ENCODE measurements at places on chromosomes 7 and 10. TPM values are rescaled to one million over a fixed set of nuclear protein-coding genes. Genes with fewer than 3 reads are reported as not detected.

PIK3CG gene
- 8.6 TPM for total RNA-seq

LRCH4 gene
- 62.9 TPM for total RNA-seq

ORC5 gene
- 18.4 TPM for total RNA-seq

PAX4 gene
- not detected for total RNA-seq

STAMBPL1 gene
- total RNA-seq = 6.9 TPM

HDAC9 gene
- 22.1 TPM for total RNA-seq

PON3 gene
- total RNA-seq = 1.6 TPM

GIMAP6 gene
- 48.7 TPM for total RNA-seq

EGFR gene
- total RNA-seq = 61.3 TPM

NAT16 gene
- total RNA-seq = not detected

CPXM2 gene
- 18.1 TPM for total RNA-seq

ARHGEF35 gene
- total RNA-seq = 22.1 TPM

CLRN3 gene
- total RNA-seq = 9.4 TPM

ADCYAP1R1 gene
- not detected for total RNA-seq

GRB10 gene
- total RNA-seq = 57.8 TPM

SLC26A5 gene
- 1.2 TPM for total RNA-seq

ATP6V1F gene
- 161 TPM for total RNA-seq

COL17A1 gene
- total RNA-seq = 10.8 TPM

CYP26C1 gene
- 0.35 TPM for total RNA-seq

ZNF394 gene
- total RNA-seq = 33.6 TPM

FGF8 gene
- not detected for total RNA-seq

LRIT1 gene
- not detected for total RNA-seq

OPN4 gene
- not detected for total RNA-seq

FAM25A gene
- not detected for total RNA-seq

GPR15LG gene
- total RNA-seq = 0.44 TPM

MYH16 gene
- total RNA-seq = not detected

ZNF365 gene
- 1.0 TPM for total RNA-seq

PLAC9 gene
- 31.4 TPM for total RNA-seq

Measured in kidney (tissue), 22 donors.